ENCODE measurements at places on chromosomes 3 and 15. TPM values are rescaled to one million over a fixed set of nuclear protein-coding genes. Genes with fewer than 3 reads are reported as not detected.

XCR1 gene
- total RNA-seq = not detected

WDR76 gene
- 4.0 TPM for total RNA-seq

DNA sequence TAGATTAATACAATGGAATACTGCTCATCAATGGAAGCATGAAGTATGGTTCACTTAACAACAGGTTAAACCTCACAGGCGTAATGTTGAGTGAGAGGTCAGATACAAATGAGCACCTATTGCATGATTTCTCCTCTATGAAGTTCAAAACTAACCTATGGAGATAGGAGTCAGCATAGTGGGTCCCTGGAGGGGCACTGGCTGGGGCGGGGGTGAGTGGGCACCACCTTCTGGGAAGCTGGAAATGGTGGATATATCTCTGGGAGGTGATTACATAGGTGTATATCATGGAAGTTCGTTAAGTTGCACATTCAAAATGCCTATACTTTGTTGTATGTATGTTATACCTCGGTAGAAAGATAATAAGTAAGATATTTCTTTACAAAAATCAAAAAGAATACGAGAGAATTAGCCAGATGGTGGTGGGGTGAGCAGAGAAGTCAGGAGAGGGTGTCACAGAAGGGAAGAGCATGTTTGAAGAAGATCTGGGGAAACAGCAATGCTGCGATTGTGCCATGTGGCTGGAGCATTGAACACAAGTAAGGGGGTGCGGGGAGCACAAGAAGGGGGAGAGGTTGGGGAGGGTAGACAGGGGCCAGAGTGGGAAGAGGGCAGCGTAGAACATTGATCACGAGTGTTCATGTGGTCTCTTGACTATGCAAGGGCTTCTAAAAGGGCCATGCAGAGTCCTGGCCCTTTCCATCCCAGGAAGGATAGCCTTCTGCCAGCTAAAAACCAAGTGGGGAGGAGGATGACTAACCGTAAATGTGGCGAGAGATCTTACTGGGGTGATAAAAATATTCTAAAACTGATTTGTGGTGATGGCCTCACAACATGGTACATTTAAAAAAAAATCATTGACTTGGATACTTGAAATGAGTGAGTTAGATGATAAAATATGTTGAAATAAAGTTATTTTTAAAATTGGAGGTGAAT is 30.2 kb downstream of the ITGA11 start:
- H3K4me1 ChIP-seq = no peaks in the 10 kb centered on the region
- no peaks in the 10 kb centered on the region for H3K27me3 ChIP-seq
- H3K36me3 ChIP-seq = no peaks in the 10 kb centered on the region
- no peak overlapping the region for H3K4me3 ChIP-seq
- no peak for DNase-seq
- H3K27ac ChIP-seq = no peak overlapping the region

DNA sequence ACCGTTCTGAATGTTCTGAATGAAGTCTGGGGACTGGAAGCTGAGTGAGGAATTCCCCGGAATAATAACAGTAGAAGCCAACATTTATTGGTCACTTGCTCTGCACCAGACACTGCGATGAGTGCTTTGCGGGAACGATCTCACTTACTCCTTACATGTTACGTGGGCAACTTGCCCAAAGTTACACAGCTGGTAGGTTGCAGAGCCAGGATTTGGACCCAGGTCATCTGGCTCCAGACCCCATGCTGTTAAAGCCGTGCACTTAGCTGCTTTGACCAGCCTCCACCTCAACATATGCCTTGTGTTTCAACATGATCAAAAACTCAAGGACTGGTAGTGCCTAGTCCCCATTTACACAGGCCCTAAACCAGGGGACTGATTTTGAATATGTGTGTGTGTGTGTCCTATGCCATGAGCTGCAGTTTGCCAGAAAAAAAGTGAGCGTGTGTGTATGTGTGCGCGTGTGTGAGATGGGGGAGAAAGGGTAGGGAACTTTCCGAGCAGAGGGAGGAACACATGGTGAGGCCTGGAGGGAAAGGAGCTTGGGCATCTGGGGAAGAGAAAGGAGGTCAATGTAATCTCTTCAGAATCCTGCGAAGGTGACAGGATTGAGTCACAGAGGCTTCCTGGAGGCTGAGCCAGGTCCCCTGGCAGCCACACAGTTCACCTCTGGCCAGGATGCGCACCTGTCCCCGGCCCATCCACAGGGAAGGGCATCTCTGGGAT is 28.9 kb downstream of the LINGO1 start:
- H3K4me1 ChIP-seq = no peaks in the 10 kb centered on the region
- H3K27ac ChIP-seq = no peak overlapping the region
- DNase-seq = peak; percentile 55

GRCh38 chr3:60932643-60933042 is 318.6 kb downstream of the FHIT start:
- H3K27me3 ChIP-seq = no peaks in the 10 kb centered on the region
- no peaks in the 10 kb centered on the region for H3K4me1 ChIP-seq
- H3K36me3 ChIP-seq = no peaks in the 10 kb centered on the region
- no peak overlapping the region for H3K4me3 ChIP-seq
- no peak overlapping the region for H3K27ac ChIP-seq
- no peak for DNase-seq
